ENCODE measurements at places on chromosomes 6 and 20. TPM values are rescaled to one million over a fixed set of nuclear protein-coding genes. Genes with fewer than 3 reads are reported as not detected.
A peak's percentile ranks its signal among the peaks of the same experiment; 100 is the strongest.

DNA sequence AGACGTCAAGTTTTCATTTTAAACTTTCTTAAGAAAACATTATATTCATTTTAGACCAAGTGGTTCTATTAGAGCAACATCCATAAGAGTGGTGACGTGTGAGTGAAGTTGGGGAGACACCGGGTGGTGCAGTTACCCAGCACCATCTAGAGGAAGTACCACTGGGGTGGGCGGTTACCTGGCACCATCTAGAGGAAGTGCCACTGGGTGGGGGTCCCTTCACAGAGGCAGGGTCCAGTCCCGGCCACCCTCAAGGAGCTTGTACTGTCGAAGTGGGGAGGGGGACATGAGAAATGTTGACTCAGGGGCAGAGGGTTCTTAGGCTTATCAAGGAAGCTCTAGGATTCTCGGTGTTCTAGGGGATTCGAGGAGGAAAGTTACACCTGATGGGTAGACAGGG lies 26.2 kb downstream of the PHACTR3 start:
- DNase-seq, result no peak

Gene UFL1
- total RNA-seq, result 12.7 TPM

- peak; percentile 46 for DNase-seq
These were observed 18.3 kb downstream of the SIM1 start for GRCh38 chr6:100446115-100447080.

DNA sequence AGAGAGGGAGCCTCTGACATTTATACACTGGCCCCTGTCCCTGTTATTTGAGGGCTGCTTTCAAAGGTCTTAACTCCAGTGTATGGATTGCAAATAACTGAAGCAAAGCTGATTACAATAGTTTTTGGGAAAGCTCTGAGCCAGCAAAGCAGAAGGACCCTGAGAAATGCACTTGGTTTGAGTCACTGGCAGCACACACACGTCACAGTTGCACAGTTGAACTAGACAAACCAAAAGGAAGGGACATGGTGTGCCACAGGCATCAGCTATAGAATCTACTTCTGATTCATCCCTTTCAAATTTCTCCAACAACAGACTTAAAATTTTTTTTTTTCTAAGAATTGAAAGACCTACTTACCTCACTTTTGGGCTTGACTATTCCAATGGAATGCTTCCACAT lies 56.4 kb downstream of the SNRNP48 start:
- no peak for DNase-seq

GRCh38 chr20:8803065-8803464 lies 265.8 kb upstream of the PLCB4 start:
- no peak for DNase-seq

GRCh38 chr20:1561350-1561749 lies 3.8 kb upstream of the SIRPD start:
- DNase-seq, result no peak

Gene UNC5CL
- 0.79 TPM for total RNA-seq

- DNase-seq, result no peak
These were observed 182.7 kb upstream of the CCN2 start for GRCh38 chr6:132133736-132134445.

DNA sequence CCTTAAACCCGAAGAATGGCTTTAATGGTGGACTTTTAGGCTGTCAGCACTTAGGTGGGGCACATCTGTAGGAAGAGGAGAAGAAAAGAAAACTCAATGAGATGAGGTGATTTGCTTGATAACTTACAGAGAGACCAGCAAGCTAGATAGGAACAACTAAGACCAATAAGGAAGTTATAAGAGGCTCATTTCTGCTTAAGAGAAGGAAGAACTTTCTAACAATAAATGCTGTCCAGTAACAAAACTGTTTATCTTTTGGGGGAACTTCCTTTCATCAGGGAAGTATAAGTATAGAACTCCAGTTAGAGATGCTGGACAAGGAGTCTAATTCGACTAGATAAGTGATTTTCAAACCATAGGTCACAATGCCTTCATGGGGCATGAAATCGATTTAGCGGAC lies 107.2 kb upstream of the SIRPA start:
- DNase-seq, result no peak

DNA sequence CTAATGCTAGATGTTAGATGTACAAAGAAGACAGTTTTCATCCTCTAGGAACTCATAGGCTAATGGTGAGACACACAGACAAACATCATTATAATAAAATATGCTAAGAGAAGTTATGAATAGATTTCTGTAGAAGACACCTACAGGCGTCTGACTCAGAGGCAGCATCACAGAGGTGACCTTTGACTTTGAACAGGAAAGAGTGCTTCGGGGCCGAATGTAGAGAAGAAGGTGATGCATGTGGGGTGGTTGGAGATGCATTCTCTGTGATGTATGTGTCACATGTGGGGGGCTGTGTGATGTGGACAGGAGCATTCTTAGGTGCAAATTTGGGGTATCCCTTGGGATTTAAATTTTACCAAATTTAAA lies 6.8 kb downstream of the GUCA1A start:
- DNase-seq, result no peak

Gene HRH3
- total RNA-seq, result 1.8 TPM

Data from H9 (cell line).